ENCODE measurements at places on chromosomes 1 and 21.

- DNase-seq = no peak
These were observed 4.1 kb downstream of the KRTAP12-1 start for GRCh38 chr21:44677881-44678280.

DNA sequence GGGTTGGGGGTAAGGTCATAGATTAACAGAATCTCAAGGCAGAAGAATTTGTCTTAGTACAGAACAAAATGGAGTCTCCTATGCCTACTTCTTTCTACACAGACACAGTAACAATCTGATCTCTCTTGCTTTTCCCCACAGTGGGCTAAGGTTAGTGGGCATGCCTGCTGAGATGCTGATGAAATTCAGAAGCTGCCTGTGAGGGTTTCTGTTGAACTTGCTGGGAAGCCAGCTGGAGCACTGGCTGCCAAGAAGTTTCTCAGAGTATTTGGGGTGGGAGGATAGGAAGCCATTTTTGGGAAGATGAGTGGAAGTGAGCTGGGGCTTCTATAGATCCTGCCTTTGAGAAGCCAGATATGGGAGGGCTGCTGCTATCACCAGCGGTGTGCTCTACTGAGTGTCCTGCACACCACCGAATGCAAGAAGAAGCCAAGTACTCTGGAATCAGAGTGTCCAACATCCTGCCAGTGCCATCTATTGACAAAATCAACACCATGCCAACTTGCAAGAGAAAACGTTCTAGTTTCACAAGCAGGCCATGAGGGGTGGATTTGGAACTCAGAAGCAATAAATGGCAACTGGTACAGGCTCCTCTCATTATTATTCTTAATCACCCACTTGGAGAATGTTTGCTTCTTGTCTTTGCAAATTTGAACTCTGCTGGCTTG lies 102.7 kb downstream of the PTPRU start:
- DNase-seq = no peak

DNA sequence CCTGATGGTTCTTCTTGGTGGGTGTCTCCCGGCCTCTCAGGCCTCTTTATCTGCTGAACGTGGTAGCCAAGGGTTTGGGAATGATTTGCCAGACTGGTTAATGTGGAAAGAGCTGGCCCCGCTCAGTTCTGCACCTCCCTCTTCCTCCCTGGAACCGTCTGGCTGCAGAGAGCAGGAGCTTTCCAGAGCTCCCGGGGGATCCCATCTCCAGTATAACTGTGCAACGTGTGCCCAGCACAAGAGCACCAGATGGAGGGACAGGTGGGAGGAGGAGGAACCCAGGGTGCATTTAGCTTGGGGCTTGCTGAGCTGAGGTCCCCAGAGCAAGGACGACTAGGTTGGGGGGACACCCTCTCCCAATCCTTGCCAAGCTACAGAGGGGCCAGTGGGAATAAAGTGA lies 5.0 kb downstream of the TFF1 start:
- DNase-seq = peak; percentile 88

- no peak for DNase-seq
These were observed 93.2 kb upstream of the TNFSF4 start for GRCh38 chr1:173300061-173301044.

GRCh38 chr1:230632273-230632873 lies 9.9 kb upstream of the COG2 start:
- no peak for DNase-seq

- DNase-seq = no peak
These were observed 98.8 kb downstream of the NOS1AP start for GRCh38 chr1:162168261-162168660.

- no peak for DNase-seq
These were observed 2005.7 kb downstream of the MRPL39 start for GRCh38 chr21:23601549-23601948.

GRCh38 chr1:211652371-211652770 lies 23.1 kb downstream of the NEK2 start:
- DNase-seq = no peak

GRCh38 chr1:168939110-168939946 lies 167.2 kb upstream of the ATP1B1 start:
- DNase-seq = no peak

GRCh38 chr1:14707531-14708445 lies 109.3 kb downstream of the KAZN start:
- DNase-seq = no peak

- no peak for DNase-seq
These were observed 29.0 kb upstream of the BATF3 start for GRCh38 chr1:212728606-212729005.

GRCh38 chr1:152125834-152126443 lies 10.7 kb upstream of the TCHH start:
- no peak for DNase-seq

GRCh38 chr1:6489799-6490180 lies 1.7 kb downstream of the PLEKHG5 start:
- DNase-seq = no peak

DNA sequence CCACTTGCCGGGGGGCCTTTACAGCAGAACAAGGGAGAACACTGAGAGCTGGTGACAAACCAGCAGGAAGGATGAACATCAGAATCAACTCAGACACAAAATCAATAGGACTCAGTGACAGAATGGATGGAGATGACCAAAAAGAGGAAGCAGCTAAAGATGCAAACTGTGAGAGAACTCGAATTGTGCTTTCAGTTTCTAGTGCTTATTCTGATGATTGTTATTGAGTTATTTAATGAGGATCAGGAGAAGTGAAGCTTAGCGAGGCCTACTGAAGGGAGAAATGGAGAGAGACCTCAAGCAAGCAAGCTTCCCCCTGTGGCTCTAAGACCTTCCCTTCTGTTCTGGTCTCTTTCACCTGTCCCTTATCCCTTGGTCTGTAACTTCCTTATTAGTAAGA lies 30.3 kb upstream of the TMEM125 start:
- DNase-seq = no peak

DNA sequence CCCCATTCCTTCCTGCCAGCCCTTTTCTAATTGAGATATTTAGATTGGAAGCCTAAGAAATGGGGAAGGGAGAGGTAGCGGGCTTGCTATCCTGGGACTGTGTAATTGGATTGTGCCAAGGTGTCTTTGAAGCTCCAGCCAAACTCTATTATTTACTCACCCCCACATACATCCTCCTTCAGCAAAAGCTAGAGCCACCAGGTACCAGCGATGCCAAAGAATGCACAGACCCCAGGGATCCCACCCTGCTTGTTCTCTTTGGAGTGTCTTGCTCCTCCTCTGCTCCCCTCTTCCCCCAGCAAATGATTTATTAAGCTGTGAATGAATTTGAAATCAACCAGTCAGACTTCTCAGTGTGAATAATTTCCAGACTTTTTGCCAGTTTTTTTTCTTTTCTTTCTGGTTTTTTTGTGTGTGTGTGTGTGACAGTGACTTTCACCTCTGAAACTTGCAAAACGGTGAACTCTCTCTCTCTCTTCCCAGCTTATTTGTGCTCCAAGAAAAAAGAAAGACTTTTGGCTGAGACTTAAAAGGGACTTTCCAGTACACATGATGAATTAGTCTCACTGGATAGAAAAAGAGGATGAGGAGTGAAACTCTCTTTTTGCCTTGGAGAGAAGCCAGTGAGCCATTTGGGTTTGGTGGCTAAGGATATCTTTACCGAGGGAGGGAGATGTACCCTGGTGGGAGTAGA lies 1.8 kb downstream of the VASH2 start:
- no peak for DNase-seq

- DNase-seq = no peak
These were observed 201.0 kb downstream of the SIPA1L2 start for GRCh38 chr1:232428786-232429530.

GRCh38 chr1:187129132-187129531 lies 300.4 kb downstream of the PLA2G4A start:
- DNase-seq = no peak

GRCh38 chr1:62438163-62438562 lies 1.3 kb downstream of the USP1 start:
- DNase-seq = no peak

GRCh38 chr21:20258542-20258941 lies 739.7 kb upstream of the NCAM2 start:
- DNase-seq = no peak
